ENCODE measurements at places on chromosomes 7 and 10.

DNA sequence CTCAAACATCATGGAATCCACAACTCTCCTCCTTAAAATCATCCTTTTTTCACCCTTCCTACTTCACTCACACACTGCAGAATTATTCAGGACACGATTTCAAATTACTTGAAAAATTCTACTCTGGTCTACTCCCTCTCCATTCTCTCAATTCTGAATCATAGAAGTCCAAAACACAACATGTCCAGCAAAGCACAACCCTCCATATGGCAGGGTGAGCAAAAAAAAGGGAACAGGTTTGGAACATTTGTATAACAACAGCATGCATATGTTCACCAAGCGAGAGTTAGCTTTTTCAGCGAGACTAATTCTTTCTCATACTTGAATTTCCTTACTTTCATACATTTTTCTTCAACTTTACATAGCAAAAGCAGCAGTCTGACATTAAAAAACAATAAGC, 73.4 kb downstream of the ABI1 start:
- no peak for DNase-seq

- DNase-seq, result peak; percentile 79
Observed at GRCh38 chr7:40717242-40717641, 582.4 kb downstream of the SUGCT start.

DNA sequence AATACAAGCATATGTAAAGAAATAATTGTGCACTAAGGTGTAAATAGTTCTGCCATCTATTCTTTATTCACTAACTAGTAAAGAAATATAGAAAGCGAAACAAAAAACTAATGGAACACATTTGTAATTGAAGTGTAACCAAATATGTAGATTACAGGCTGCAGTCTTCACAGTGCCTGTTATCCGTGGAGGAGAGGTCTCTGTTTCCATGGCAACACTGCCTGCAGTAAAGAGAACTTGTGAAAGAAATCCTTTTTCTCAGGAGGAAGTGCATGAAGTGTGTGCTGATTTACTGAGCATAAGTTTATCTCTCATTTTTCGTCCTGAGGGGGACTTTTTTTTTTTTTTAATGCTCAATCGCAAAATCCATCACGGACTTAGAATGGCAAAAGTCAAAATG, 102.5 kb downstream of the APBB1IP start:
- DNase-seq, result no peak

DNA sequence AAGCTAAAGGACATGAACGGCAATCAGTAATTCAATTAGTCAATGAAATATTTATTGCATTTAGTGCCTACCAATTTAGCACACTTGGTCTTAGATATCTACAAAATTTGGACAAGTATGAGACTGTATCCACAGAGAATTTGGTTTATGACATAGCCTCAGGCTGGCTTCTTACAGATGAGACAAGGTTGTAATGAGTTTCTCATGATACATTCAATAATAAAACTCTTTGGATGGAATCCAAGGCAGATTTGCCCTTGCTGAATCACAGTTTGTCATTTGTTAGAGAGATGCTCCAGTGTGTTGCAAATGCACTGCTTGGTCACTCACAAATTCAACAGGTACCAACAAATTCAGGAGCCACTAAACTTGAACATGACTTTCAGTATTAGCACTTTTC, 162.5 kb downstream of the GPR37 start:
- DNase-seq, result no peak

DNA sequence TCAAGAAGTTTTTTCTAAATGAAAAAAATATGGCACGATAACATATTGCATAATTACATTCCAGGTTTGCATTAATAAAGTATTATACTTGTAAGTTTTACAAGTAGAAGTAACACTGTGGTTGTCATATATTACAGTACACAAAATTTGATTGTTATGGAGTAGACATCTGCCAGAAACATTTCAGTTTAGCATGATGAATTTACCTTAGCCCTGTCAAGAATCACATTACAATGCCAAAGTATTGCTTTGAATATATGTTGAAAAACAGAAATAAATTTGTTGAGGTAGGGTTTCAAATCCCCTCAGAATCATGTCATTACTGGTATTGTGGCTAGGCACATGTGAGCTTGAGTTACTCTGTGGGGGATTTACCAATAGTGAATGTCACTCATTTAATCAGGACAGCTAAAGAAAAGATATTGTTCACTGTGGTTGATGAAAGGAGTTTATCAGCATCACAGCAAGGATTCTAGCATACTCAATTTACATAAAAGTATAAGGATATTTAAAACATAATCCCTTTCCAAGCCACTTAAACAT, 112.1 kb downstream of the MDFIC start:
- DNase-seq, result no peak

DNA sequence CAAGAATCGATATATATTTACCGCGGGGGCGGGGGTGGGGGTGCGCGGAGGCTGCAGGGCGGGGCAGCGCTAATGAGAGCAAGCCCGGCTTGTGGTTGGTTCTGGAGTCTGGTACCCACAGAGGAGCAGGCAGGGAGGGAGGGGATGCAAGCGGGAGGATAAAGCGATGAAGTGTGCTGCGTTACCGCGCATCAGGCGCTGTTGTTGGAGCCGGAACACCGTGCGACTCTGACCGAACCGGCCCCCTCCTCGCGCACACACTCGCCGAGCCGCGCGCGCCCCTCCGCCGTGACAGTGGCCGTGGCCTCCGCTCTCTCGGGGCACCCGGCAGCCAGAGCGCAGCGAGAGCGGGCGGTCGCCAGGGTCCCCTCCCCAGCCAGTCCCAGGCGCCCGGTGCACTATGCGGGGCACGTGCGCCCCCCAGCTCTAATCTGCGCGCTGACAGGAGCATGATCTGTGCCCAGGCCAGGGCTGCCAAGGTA, at the start of gene HECW1:
Gene HECW1, plus strand, starts transcription at position 189 of the 482 bp plus-strand sequence. CDS start 131,259 bp downstream, outside the sequence.
- no peak for DNase-seq

DNA sequence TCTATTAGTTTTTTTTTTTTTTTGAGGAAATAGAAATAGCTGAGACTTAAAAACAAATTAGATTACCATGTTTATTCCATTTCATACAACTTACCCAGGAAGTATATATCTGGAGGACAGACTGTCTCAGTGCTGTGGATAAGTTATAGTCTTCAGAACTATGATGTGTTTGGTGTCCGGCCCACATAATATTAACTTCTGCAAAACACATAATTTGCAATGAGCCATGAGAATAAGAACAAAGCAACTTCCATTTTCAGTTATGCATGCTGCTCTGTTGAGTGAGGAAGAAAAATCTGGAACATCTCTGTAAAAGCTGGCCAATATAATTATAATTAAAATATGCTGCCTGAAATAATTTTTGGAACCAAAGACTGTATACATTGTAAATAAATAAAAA, 130.9 kb downstream of the AGMO start:
- DNase-seq, result no peak

GRCh38 chr7:127786184-127786583, 134.2 kb downstream of the SND1 start:
- no peak for DNase-seq

GRCh38 chr10:132270721-132271457, 36.9 kb downstream of the STK32C start:
- DNase-seq, result no peak

GRCh38 chr10:89342206-89342958, 14.6 kb downstream of the IFIT3 start:
- DNase-seq, result no peak

DNA sequence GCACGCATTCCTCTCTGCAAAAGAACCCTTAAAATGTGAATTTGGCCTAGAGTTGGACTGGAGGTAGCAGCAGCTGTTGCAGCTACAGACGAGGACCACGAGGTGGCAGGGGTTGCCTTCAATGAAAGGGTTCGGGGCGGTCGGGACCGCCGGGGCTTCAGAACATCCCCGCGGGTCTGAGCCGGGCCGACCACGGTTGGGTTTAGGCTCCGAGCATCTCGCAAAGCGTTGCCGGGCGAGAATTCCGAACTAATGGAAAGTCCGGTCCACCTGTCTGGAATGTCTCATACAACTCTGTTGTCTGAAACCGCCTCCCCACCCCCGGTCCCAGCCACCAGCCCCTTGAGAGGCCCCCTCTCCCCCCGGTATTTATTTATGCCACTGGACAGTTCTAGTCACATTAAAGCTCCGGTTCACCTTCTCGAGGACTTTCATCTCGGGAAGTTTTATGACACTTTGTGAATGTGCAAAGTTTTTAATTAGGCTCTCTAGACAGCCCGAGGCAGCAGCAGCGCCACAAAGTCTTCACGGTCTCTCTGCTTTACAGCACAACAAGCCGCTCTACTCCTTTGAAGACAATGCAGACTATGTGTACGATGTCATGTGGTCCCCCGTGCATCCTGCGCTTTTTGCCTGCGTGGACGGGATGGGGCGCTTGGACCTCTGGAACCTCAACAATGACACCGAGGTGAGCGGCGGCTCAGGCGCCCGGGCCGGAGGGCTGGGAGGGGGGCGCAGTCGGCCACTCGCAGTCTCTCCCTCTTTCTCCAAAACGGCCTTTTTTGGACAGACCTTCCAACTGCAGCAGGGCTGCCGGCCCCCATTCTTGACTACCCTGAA, 246.2 kb downstream of the SLC25A13 start:
- DNase-seq, result peak; percentile 45

DNA sequence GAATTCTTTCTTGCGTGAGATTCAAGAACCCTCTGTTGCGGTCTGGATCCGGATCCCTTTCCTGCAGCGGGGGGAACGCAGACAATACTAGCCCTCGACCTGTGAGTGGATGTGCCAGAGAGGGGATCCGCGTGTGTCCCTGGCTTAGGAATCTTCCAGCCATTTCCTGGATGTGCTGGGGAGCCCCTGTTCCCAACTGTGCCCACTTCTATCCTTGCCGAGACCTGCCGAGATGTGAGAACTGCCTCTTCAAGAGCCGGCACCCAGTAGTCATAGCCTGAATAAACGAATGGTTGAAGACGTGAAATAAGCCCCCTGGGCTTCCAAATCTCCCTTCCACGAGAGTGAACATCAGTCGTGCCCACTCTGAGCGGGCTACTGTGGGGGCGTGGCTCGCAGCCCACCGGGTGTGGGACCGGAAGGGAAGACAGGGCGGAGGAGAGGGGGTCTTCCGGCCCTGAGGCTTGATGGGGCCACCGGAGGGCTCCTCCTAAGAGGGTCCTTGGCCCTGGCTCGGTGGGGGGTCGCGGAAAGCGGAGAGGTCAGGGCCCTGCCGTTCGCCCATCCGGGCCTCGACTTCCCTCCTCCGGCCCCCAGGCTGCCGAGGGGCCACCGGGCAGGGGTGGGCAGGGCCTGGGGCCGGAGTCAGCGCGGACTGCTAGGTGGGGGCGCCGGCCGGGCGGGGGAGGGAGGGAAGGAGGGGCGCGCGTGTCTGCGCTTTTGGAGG, 1.3 kb upstream of the CCDC136 start:
- no peak for DNase-seq
